ENCODE measurements at places on chromosomes 12 and 14.
A peak's percentile ranks its signal among the peaks of the same experiment; 100 is the strongest.

- DNase-seq = no peak
Observed at GRCh38 chr14:105418269-105419194, 1.1 kb upstream of the MTA1 start.

GRCh38 chr12:89087149-89087825 lies 265.0 kb downstream of the DUSP6 start:
- DNase-seq = no peak

GRCh38 chr12:97404543-97404942 lies 58.1 kb upstream of the RMST start:
- DNase-seq = peak; percentile 3

- no peak for DNase-seq
Observed at GRCh38 chr14:96215452-96216244, 11.0 kb downstream of the BDKRB2 start.

- peak; percentile 47 for DNase-seq
Observed at GRCh38 chr14:69711881-69712560, 54.9 kb upstream of the SRSF5 start.

- no peak for DNase-seq
Observed at GRCh38 chr14:91338379-91338778, 79.2 kb downstream of the CCDC88C start.
